ENCODE measurements at places on chromosomes 3 and 15.

- no peak for DNase-seq
Observed at GRCh38 chr3:115861166-115861733, 237.9 kb downstream of the GAP43 start.

- no peak for DNase-seq
Observed at GRCh38 chr15:23850666-23851065, 163.6 kb upstream of the NDN start.

DNA sequence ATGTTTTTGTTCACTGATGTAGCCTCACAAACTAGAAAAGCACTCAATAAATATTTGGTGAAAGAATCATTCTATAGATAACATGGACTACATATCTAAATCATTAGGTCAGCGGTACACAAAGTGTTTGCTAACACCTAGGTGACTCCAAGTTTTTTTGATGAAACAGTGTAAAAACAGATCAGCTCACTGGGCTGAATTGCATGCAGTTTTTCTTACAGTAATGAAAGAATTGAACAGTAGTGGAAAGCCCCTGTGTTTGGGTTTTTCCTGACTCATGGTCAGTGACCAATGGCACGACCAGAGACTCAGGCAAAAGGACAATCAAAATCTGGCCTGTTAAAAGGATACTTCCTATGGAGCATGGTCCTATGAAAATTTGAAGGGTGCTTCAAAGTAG is 384.3 kb upstream of the EPHA6 start:
- no peak for DNase-seq

- no peak for DNase-seq
Observed at GRCh38 chr3:7875925-7876324, 625.7 kb upstream of the LMCD1 start.

- no peak for DNase-seq
Observed at GRCh38 chr15:42471002-42471401, 19.9 kb downstream of the ZNF106 start.

- no peak for DNase-seq
Observed at GRCh38 chr15:77081971-77082370, 11.1 kb upstream of the TSPAN3 start.
